ENCODE measurements at places on chromosomes 2 and 18.

DNA sequence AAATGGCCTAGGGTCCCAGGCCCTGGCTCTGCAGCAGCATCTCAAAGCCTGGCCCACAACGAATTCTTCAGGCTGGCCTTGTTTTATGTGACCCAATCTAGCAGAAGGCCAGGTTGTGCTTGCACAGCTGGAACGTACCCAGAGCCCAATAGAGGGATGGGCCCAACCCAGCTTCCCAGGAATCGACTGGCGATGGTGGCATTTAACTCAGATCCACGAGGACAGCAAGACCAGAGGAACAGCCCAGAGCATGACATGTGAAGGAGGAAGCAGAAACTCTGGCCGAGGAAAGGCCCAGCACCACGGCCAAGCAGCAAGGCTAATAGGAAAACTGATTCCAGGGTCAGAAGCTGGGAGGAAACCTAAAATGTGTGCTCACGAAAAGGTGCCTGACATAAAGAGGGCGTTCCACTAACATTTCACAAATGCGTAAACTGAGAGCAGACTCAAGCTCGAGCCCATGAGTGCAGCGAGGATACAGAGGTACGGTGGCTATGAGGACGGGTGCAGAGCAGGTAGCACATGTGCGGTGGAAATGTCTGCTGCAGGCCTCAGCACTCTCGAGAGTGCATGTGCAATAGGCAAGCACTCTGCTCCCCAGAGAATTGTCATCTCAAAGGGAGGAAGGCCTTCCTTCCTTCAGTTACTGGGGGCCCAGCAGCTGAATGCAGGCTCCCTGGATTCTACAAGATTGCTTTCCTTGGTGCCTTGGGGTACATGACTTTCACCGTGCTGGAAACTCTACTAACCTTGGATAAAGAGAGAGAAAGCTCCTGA is 156.9 kb upstream of the GLI2 start:
- no peak for DNase-seq

DNA sequence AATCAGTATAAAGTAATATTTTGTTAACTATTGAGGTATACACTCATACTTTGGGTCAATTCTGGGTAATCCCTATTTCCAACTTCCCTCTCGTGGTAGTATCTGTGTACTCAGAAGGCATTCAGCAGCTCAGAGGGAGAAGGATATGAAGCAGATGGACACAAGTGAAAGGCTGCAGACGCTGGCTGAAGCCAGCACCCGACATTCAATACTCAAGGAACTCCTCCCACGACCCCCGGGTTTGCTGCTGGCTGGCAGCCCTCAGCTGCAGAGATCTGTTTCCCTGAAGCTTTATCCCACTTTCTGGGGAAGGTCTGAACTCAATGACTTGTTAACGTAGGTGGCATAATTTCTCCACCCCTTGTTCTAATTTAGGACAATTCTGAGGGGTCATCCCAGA is 847.3 kb upstream of the SOX11 start:
- DNase-seq = no peak

- DNase-seq = no peak
Measured at GRCh38 chr2:154226931-154227330, 355.2 kb downstream of the GALNT13 start.

DNA sequence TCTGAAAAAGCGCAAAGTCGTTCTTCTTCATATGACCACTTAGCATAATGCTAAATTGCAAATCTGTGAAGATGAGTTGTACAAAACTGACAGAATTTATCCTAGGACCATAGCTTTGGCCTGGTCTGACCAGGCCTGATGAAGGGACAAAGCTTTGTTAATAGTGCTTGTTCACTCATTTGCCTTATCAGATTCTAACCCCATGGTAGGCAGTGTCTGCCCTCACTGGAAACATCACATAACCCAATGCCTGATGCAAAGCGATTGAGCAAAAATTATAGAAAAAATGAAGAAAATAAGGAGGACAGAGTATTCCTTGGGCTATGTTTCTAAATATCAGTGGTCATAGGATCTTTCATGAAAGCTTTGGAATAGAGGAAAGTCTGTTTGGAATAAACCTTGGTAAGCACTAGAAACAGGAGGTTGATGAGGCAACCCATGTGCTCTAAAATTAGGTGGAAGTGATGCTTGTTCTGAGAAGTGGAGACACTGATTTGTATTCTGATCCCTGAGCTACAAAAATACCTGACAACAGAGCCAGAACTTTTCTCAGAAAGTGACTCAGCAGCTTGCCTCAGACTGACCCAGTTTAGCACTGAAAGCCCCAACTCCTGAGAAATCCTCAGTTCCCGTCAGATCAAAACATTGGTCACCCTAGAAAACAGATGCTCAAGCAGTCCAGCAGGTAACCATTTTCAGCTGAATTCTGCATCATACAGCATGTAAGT is 131.4 kb upstream of the MAPRE2 start:
- DNase-seq = no peak

Measured in activated CD4-positive, CD25-positive, alpha-beta regulatory T cell treated with anti-CD3 and anti-CD28 coated beads, Interleukin-2, amount 50 U/mL, for 16 hours (primary cell).